Urinary bladder (tissue), 4 donors: ENCODE measurements at places on chromosomes 6 and 20.

- DNase-seq: no peak
Observed at GRCh38 chr6:106309766-106310373, 15.7 kb downstream of the ATG5 start.

- DNase-seq: no peak
Observed at GRCh38 chr6:141704151-141704550, 428.6 kb upstream of the GJE1 start.

DNA sequence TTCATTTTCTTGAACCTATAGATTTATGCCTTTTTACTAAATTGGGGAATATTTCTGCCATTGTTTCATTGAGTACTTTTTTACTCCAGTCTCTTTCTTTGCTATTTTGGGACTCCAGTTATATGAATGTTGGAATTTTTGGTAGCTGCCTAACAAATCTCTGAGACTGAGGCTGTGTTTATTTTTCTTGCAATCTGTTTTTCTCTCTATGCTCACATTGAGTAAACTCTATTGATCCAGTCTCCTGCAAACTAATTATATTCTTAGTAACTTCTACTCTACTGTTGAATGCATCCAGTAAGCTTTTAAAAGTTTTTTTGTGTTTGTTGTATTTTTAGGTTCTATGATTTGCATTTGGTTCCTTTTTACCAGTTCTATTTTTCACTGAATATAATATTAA lies 903.4 kb upstream of the GJE1 start:
- DNase-seq: no peak

DNA sequence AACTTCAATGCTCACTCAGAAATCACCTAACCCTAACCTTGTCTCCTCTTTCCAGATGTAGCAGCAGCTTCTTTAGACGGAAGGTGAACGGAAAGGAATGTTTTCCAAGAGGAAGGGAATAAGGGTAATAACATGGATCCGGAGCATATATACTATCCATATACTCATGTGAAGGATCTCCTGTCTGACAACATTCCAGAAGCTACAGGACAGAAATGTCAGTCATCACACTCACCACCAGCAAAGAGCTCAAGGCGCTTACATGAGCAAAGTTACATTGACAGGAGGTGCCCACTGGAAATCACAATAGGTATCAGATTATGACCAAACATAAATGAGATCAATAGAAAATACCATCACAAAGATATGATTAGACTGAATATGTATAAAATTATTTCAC lies 122.1 kb upstream of the CCDC28A start:
- DNase-seq: no peak

- no peak for DNase-seq
Observed at GRCh38 chr6:75350808-75351207, 66.2 kb upstream of the TMEM30A start.

DNA sequence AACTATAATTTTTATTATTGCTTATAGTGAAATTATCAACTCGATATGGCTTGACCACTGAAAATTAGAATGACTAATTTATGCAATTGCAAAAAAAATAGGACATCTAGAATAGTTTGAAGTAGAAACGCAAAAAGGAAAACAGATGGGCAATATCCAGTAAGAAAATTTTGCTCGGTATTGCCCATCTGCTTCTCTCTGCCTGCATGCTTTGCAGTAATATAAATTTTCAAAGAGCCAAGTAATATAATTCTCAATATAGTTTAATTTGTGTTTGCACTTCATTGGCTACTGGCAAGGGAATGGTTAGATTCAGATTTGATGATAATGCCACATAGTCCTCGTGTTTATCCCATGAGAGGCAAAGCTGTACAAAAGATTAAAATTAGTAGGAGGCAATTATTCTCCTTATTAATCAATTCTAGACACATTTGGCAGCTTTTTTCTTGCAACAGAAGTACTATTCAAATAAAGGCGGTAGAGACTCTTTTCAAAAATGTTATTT lies 27.3 kb upstream of the LAMA2 start:
- DNase-seq: no peak

GRCh38 chr6:168507730-168508129 lies 66.7 kb downstream of the SMOC2 start:
- no peak for DNase-seq

- no peak for DNase-seq
Observed at GRCh38 chr20:57059055-57059596, 207.3 kb downstream of the BMP7 start.

DNA sequence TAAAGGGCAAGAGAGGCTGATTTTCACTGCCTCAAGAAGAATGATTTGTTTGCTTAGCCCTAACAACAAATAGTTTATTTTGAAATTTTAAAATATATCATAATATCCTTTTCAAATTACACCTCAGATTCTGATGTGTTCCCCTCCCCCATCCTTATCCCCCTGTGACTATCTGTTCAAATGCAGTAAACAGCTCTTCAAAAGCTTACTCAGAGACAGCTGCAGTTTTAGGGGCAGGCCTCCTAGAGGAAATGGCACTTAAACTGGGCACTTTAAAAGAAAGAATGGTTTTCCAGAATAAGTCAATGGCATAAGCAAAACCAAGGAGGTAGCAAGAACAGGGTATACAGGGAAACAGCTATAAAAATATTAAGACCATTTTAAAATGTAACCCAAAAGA lies 118.6 kb upstream of the UST start:
- no peak for DNase-seq

DNA sequence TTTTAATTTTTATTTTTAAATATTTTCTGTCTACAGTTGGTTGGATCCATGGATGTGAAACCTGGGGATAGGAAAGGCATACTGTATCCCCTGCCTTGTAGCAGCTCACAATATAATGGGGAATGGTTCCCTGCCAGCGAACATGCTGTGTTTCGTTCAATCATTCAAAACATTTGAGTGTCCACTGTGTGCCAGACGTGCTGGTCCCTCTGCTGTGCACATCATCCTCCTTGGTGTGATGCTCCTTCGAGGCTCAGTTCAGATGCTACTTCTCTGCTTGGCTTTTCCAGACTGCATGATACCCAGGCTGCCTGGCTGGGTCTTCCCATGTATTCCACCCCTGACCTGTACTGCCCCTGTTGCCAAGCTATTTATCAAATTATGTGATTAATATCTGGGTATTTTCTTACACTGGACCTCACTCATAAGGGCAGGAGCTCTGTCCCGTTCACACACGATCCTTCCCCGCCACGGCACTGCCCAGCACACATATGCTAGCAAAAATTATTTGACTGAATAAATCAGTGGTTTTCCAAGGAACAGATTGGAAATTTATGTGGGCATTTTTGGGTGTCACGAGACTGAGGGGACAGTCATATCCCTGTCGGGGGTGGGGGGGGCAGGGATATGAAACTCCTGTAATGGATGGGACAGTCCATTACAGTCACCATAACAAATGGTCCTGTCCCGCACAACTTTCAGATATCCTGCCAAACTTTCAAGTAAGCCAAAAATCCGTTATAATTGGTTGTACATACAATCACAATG lies 4.9 kb downstream of the SDCBP2 start:
- no peak for DNase-seq

GRCh38 chr6:160043784-160044183 lies 74.9 kb downstream of the IGF2R start:
- no peak for DNase-seq

- no peak for DNase-seq
Observed at GRCh38 chr6:137701942-137702341, 165.1 kb upstream of the TNFAIP3 start.

DNA sequence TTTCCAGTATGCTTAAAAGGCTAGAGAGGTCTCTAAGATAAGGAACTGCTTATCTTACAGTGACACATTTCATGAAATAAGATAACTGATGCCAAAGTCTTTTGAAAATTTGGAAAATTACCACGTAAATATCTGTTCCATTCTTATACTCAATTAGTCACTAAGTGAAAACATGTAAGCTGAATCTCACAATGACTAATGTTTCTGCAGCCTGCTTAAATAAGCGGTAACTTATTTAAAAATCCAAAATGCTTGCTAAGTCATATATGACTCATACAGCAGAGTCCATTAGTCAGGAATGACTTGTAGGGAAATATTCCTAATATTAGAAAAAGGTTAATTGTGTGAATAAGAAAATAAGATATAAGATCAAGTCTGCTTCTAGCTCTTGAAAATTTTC lies 27.8 kb upstream of the LGSN start:
- DNase-seq: no peak

- DNase-seq: no peak
Observed at GRCh38 chr20:41422953-41423352, 56.3 kb upstream of the EMILIN3 start.

DNA sequence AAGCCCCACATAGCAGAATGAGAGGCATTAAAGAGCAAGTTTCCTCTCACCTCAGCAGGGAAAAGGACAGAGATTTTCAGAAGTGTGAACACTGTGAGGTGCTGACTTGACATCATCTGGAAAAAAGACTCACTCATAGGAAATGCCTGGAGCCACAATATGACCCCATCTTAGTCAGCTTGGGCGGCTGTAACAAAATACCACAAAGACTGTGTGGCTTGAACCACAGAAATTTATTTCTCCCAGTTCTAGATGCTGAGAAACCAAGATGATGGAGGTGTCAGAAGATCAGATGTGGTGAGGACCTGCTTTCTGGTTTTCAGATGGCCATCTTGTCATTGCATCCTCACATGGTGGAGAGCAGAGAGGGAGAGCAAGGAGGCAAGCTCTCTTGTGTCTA lies 253.1 kb downstream of the ADGB start:
- no peak for DNase-seq

GRCh38 chr20:20267685-20268370 lies 100.1 kb upstream of the INSM1 start:
- no peak for DNase-seq

DNA sequence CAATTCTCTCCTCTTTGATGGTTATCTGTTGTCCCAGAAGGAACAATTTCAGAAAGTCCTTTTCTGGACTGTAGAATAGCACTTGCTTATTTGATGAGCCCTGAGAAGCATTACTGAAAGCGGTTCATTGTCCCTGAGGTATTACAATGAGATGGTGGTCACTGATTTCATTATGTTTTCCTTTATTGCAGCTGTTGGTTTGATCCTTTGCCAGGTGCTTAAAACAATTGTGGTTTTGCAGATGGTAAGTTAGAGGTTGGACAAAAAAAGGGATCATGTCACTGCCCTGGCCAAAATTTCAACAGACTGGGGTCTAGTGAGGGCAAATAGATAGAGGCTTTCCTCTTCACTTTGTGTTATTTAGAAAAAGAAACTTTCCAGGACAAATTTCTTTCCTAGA lies 61.9 kb downstream of the ESR1 start:
- DNase-seq: no peak

DNA sequence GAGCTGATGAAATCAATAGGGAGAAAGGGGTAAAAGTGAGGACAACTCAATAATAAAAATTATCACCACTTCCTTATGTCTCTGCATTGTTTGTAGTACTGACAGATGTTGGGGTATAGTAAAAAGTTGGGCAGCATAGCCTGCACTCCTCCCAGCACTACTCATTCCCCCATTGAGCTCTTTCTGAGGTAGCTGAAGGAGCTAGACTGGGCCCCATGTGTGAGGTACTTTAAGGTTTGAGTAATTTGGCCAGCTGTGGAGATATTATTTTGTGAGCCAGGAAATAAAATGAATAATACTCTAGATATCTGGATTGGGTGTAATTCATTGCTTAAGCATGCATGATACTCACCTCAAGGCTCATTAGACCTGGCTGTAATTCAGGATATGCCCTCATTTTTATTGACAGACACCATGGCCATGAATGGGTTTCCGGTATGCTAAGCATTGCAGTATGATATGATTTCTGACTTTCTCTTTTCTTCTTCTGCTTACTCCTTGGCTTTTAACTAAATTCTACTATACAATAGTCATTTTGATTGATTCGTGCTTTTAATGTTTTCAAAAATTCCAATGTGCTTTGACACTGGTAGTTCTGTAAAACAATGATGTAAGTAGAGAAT lies 283.9 kb upstream of the RIMS1 start:
- DNase-seq: no peak

DNA sequence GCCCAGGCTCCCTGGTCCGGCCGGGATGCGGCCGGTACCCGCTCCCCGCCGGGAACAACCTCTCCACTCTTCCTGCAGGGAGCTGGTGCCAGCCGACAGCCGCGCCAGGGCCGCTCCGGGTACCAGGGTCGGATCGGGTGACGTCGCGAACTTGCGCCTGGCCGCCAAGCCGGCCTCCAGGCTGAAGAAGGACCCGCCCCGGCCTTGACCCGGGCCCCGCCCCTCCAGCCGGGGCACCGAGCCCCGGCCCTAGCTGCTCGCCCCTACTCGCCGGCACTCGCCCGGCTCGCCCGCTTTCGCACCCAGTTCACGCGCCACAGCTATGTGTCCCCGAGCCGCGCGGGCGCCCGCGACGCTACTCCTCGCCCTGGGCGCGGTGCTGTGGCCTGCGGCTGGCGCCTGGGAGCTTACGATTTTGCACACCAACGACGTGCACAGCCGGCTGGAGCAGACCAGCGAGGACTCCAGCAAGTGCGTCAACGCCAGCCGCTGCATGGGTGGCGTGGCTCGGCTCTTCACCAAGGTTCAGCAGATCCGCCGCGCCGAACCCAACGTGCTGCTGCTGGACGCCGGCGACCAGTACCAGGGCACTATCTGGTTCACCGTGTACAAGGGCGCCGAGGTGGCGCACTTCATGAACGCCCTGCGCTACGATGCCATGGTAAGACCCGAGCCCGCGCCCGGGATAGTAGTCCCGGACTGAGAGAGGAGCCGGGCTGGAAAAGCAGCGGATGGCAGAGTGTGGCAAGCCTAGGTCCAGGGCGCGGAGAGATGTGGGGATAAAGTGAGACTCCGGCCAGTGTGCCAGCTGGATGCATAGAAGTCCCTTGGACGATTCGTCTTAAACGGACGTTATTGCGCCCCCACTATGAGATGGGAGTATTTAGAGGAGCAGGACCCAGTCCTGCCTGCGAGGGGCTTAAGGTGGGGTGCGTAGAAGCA lies at the start of gene NT5E:
Gene NT5E, plus strand, starts transcription at position 266 of the 942 bp plus-strand sequence. Its CDS starts 57 bp downstream, at position 323.
- DNase-seq: no peak

DNA sequence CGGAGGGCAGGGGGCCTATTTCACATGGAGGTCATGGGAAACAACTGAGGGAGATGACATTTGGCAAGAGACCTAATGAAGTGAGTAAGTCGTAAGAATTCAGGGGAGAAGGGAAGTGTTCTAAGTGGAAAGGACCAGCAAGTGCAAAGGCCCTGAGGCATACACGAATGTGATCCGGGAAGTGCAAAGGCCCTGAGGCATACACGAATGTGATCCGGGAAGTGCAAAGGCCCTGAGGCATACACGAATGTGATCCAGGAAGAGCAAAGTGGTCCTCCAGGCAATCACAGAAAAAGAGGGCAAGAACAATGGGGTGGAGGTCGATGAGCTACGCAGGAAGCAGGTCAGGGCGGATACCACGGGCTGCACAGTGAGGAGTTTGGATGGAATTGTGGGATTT lies 24.2 kb upstream of the EXOC2 start:
- no peak for DNase-seq
